Activated B cell treated with CpG ODN at 0.5 μM for 24 hours (primary cell): ENCODE measurements at places on chromosomes 6 and 20. TPM values are rescaled to one million over a fixed set of nuclear protein-coding genes. Genes with fewer than 3 reads are reported as not detected.

DNA sequence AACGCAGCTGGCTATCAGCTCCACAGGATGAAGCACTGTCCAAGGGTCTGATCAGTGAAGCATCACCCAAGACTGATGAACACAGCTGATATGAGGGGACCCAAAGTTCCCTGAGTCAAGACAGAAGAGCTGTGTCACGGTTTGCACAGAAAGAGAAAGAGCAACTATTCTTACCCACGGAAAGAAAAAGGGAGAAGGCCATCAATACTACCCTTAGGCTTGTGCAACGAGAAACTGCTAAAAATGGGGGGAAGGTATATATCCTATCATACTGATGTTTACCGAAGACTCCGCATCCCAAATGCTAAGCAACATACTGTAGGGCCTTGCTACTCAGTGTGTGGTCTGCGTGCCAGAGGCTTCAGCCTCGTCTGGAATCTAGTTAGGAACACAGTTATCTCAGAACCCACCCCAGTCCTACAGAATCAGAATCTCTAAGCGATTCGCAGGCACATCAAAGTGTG is 665 bp downstream of the FASTKD5 start:
- no peak for DNase-seq
- peak overlapping the region; percentile 93 for H3K27ac ChIP-seq
- H3K27me3 ChIP-seq, result no peaks in the 10 kb centered on the region
- H3K36me3 ChIP-seq, result peaks cover 22% of the 10 kb centered on the region
- peaks cover 47% of the 10 kb centered on the region for H3K4me1 ChIP-seq
- peak overlapping the region; percentile 88 for H3K4me3 ChIP-seq

- H3K36me3 ChIP-seq, result peaks cover 21% of the 10 kb centered on the region
- H3K27ac ChIP-seq, result peak overlapping the region; percentile 95
- H3K4me3 ChIP-seq, result peak overlapping the region; percentile 42
- DNase-seq, result no peak
These were observed 7.2 kb downstream of the PREX1 start for GRCh38 chr20:48820649-48820973.

The PRICKLE4 gene
- 0.75 TPM in 1 of 2 replicates, not detected in the other for total RNA-seq

DNA sequence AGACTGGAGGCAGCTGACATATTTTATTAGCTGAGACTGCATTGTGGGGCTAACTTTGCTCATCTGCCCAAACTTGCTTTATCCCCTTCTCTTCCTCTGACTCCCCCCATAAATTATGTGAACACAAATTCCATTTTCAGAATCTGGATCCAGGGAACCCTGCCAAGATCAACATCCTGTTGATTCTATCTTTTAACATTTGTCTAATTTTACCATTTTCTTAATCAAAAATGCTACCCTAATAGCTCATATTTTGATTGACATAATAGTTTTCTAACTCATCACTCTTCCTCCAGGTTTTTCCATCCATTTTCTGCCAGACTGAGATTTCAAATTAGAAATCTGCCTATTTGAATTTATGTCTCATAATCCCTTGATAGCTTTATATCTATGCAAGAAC is 184.7 kb upstream of the PRSS16 start:
- no peak overlapping the region for H3K4me3 ChIP-seq
- H3K4me1 ChIP-seq, result no peaks in the 10 kb centered on the region
- H3K27ac ChIP-seq, result no peak overlapping the region
- DNase-seq, result no peak
- peaks cover 5% of the 10 kb centered on the region for H3K27me3 ChIP-seq

The MAS1 gene
- not detected in 2 replicates for total RNA-seq

- H3K4me3 ChIP-seq, result no peak overlapping the region
- H3K27ac ChIP-seq, result no peak overlapping the region
These were observed 12.9 kb upstream of the PRND start for GRCh38 chr20:4708856-4709255.
